Omental fat pad (tissue), 4 donors: ENCODE measurements at places on chromosomes 3 and 15. TPM values are rescaled to one million over a fixed set of nuclear protein-coding genes. Genes with fewer than 3 reads are reported as not detected.

DNA sequence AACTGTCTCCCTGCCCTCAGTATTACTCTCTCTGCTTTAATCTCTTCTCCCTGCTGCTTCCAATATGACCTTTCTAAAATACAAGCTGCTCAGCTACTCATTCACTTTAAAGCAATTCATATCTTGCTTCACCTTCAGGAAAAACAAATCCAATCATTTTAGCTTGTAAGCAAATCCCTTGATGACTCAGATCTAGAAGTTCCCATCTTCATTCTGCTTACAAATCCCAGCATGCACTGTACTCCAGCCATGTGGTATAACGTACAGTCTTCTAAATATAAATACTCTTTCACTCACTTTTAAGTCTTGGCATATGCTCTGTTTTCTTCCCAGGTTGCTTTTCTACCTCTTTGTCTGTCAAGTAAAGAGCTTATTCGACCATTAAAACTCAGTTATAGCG is 1009.1 kb upstream of the SEMA6D start:
- no peak for DNase-seq

GRCh38 chr3:4197670-4198069 is 105.5 kb upstream of the SETMAR start:
- DNase-seq, result no peak

- DNase-seq, result no peak
Observed at GRCh38 chr3:61236556-61236955, 14.7 kb downstream of the FHIT start.

- no peak for DNase-seq
Observed at GRCh38 chr3:30915782-30916181, 21.3 kb upstream of the GADL1 start.

GRCh38 chr3:159208050-159208449 is 406.2 kb downstream of the MFSD1 start:
- no peak for DNase-seq

DNA sequence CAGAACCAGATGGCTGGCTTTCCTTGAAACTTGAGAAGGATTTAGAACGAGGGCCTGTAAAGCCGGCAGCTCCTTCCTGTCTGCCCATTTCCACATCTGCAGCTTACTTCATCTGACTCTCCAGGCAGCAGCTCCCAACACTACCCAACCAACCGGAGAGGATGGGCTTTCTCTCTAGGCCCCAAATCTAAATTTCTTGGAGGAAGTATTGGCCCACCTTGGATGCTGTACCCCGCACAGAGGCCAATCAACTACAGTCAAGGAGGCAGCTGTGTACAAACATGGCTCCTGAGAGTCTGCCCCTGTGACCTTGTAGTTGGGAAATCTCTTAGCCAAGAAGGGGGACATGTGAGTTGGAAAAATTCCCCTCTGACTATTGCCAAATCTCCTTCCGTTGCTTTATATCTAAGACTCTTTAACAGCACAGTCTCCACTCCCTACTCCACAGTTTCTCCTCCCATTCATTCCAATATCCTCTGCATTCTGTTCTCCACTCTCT is 8.0 kb upstream of the ACAP2 start:
- DNase-seq, result no peak

- DNase-seq, result no peak
Observed at GRCh38 chr15:61090386-61091288, 138.5 kb downstream of the RORA start.

DNA sequence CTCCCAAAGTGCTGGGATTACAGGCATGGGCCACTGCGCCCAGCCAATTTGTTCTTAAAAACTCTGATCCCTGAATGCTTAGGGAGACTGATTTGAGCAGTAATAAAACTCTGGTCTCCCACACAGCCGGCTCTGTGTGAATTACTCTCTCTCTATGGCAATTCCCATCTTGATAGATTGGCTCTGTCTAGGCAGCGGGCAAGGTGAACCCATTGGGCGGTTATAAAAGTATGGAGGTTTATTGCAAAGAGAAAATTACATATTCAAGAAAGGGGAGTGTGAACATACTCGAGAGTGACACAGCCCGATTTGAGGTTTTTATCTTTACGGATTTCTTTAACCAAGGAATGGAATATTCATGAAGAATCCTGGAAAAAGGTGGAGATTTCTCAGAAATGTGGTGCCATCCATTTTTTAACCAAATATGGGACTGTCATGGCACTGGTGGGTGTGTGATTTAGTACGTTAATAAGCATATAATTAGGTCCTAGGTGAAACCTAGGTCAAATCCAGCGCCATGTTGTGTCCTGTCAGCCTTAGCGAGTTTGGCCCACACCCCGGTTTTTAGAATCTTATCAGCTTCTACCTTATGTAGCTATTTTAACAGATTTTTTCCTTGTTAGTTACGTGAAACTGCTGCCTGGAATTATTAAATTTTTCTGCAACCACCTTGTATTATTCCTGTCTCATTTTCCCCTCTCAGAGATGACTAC is 7.2 kb upstream of the GMPS start:
- DNase-seq, result no peak

DNA sequence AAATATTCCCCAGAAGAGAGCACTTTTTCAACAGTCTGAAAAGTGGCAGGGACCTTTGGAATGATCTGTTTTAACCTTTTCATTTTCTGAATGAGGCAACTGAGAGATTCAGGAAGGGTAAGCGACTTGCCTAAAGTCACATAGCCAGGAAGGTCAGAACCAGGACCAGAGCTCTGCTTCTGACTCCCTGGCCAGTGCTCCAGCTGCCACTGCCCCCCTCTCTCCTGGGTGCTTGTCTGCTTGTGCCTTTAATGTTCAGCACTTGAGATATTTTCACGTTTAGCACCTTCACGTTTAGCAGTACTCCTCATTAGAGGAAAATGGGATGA is 68.3 kb downstream of the SMAD3 start:
- no peak for DNase-seq

DNA sequence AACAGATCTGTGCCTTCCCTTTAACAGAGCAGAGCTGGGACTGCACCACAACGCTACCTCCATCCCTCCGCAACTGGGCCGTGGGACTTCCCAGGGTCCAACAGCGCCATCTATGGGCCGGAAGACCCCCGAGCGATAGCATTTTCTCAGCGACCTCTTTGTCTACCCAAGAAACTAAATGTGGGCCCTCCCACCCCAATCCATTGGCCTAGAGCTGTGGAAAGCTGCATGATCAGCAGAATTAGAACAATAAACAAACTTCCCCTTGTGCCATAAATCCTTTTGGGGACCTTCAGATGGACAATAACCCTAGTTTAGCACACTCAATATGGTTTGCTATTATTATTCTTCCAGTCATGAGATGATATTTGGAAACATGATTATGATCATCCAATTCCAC is 74.8 kb upstream of the NTRK3 start:
- no peak for DNase-seq

GRCh38 chr3:136070953-136071949 is 105.7 kb downstream of the PPP2R3A start:
- DNase-seq, result no peak

DNA sequence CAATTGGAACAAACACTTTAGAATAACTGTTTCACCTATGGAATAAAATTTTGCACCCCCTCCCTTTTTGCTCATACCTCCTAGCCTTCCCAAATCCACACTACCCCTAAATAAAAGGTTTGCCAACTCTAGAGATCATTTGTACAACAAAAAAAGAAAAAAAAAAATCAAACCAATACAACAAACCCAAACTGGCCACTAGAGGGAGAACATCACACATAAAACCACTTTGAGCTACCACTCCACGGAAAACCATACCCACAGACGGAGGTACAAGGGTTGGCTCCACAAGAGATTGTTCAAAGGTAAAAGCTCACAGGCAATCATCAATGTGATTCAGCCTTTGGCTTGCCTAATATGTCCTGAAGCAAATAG is 47.6 kb downstream of the SETMAR start:
- DNase-seq, result no peak

DNA sequence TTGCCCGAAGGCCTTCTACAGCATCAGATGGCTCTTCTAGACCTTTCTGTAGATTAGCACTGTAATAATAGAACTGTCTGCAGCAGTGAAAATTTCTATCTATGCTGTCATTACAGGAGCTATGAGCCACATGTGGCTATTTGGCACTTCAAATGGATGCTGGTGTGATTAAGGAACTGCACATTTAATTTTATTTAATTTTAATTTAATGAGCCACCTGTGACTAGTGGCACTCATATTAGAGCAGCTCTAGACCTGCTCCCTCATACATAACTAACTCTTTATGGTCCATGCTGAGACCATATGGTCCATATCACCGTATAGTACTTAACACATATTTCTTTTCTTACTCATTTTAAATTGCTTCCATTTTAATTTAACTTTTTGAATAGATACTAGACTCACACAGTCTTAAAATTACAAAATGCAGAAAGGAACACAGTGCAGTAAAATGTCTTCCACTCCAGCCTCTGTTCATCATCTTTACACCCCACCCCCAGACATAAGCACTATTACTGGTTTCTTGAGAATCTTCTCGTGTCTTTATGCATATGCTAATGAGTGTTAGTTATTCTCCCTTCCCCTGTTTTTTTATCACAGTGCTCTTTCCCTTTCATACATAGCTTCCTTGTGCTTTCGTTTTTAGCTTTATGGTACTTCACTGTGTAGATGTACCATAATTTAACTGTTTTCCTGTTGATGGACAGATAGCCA is 9.6 kb downstream of the LSM3 start:
- no peak for DNase-seq

DNA sequence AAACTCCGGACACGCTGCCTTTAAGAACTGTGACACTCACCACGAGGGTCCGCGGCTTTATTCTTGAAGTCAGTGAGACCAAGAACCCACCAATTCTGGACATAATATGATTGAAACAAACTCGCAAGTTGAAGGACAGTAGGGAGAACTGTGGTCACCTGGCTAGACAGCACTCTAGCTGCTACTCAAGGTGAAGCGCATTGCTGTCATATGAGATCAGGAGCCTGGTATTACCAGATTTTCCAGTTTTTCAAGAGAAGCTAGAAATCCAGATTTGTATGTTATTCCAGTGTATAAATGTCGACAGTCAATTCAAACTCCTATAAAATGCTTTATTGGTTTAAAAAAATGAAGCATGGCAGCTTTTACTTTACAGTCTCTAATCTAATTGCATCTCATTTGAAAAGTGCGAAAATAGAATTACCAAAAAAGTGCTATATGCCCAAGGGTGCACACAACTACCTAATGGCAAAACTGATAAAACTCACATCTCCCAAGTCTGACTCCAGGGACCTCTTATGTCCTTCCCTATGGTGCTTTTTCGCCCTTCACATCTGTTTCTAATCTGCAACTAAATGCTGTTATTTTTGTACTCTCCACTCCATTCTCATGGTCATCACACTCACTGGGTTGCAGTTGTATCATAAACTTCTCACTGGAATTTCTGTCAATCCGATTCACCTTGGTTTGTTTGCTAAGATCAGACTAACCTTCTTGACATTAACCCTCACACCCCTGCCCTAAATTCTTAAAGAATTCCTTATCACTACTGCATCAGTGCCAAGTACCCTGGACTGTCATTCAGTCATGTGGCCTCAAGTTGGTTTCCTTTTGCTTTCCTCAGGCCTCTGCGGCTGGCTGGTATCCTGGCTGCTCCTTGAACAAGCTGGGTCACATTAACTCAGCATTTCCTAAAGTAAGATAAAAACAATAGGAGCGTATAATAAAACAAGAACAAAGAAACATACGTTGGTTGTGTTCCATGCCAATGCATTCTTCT is 31.5 kb upstream of the ARHGEF26 start:
- DNase-seq, result no peak

- no peak for DNase-seq
Observed at GRCh38 chr15:36365963-36366362, 213.5 kb upstream of the CDIN1 start.

DNA sequence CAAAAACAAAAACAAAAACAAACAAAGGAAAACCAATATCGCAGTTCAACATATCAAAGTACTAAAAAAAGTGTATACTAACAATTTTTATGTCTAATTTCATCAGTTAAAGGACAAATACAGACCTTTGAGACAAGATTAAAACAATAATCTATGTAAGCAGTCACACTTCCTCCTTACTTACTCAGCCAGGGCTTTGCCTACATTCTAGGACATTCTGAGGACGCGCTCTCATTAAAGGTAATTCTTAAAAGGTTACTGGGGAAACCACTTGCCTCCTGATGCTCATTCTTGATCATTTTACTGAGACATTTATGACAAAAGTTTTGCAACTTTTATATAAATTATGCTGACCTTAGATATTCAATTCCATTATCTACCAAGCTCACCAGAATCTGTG is 93.4 kb downstream of the CBLB start:
- no peak for DNase-seq

DNA sequence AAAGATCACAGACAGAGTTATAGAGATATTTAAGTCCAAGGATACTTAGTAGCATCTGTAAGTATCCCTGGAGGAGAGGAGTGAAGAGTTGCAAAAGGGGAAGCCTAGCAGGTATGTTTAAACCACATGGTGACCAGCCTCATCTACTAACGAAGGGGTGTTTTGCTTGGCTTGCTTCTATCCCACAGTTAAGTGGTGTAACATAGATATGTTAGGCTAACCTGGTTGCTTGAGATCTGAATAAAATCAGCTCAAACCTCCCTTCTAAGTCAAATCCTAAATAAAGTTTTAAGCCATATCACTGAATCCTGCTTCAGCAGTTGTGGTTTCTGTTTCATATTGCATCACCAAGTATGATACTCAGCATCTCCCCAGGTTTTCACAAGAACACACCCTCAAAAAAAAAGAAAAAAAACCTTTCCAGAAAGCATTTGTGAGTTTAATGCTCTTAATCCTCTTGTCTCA is 880.2 kb downstream of the ROBO1 start:
- DNase-seq, result no peak

DNA sequence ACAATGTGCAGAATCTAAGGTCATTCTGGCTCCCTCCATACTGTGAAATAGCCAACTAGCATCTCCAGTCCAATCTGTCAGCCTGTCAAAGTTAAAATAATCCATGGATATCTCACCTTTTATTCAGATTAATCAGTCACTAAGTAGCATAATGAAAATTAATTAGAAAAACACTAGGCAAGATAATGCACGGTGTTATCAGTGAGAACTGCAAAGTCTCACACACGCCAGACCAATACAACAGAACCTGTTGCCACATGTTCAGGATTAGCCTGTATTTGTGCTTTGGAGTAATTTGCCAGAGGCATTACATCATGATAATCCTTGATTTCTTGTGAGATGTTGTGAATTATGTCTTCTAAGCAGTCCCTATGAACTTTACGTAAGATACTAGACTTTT is 820.4 kb upstream of the ALCAM start:
- DNase-seq, result no peak

- DNase-seq, result no peak
Observed at GRCh38 chr3:129827765-129828164, 65.7 kb downstream of the TMCC1 start.

- no peak for DNase-seq
Observed at GRCh38 chr3:13110678-13111116, 37.5 kb upstream of the IQSEC1 start.

The DET1 gene
- 7.5 TPM for total RNA-seq

The GOLGA8M gene
- total RNA-seq, result 8.5 TPM

The CLEC3B gene
- total RNA-seq, result 141 TPM

The ADAMTS9 gene
- total RNA-seq, result 1,116 TPM

The VWA5B2 gene
- total RNA-seq, result not detected

The ZNF502 gene
- 3.3 TPM for total RNA-seq

The SEC22A gene
- 33.7 TPM for total RNA-seq

The HHLA2 gene
- total RNA-seq, result not detected
